Activated CD8-positive, alpha-beta T cell treated with anti-CD3 and anti-CD28 coated beads, Interleukin-2, amount 10 ng/mL, durations not matched to agents 7 days and 5 days (primary cell): ENCODE measurements at places on chromosomes 3 and 15. TPM values are rescaled to one million over a fixed set of nuclear protein-coding genes. Genes with fewer than 3 reads are reported as not detected.

The PRR20G gene
- total RNA-seq, result not detected

DNA sequence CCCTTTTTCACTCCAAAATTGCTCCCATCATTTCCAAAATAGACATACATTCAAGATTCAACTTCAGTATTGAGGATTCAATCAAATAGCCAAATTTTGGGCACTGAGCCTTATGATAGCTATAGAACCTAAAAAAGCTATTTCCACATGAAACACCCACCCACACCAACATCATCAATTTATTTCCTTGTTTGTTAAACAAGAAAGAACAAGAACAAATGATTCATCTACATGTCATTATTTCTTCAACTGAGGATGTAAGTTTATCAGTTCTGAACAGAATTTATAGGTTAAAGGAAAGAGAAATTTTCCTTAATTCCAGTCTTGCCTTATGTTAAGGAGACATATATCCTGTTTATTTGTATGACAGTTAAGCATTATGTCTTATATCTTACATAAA is 32.2 kb downstream of the DPPA2 start:
- H3K36me3 ChIP-seq, result no peaks in the 10 kb centered on the region
- DNase-seq, result no peak
- no peaks in the 10 kb centered on the region for H3K4me1 ChIP-seq
- H3K27me3 ChIP-seq, result no peaks in the 10 kb centered on the region
- no peak overlapping the region for H3K4me3 ChIP-seq
- no peak overlapping the region for H3K27ac ChIP-seq

GRCh38 chr3:14925729-14926591 is 21.4 kb upstream of the NR2C2 start:
- H3K27me3 ChIP-seq, result no peaks in the 10 kb centered on the region
- peak; percentile 49 for DNase-seq
- H3K4me3 ChIP-seq, result no peak overlapping the region
- H3K36me3 ChIP-seq, result no peaks in the 10 kb centered on the region

GRCh38 chr15:52558196-52558595 is 10.6 kb downstream of the ARPP19 start:
- peak overlapping the region; percentile 64 for H3K27ac ChIP-seq
- H3K36me3 ChIP-seq, result peaks cover 49% of the 10 kb centered on the region
